ENCODE measurements at places on chromosomes 12 and 14.

- peak; percentile 2 for DNase-seq
Measured at GRCh38 chr14:52551696-52552062, 626 bp downstream of the TXNDC16 start.

- DNase-seq: no peak
Measured at GRCh38 chr12:22687361-22688076, 62.5 kb downstream of the ETNK1 start.

DNA sequence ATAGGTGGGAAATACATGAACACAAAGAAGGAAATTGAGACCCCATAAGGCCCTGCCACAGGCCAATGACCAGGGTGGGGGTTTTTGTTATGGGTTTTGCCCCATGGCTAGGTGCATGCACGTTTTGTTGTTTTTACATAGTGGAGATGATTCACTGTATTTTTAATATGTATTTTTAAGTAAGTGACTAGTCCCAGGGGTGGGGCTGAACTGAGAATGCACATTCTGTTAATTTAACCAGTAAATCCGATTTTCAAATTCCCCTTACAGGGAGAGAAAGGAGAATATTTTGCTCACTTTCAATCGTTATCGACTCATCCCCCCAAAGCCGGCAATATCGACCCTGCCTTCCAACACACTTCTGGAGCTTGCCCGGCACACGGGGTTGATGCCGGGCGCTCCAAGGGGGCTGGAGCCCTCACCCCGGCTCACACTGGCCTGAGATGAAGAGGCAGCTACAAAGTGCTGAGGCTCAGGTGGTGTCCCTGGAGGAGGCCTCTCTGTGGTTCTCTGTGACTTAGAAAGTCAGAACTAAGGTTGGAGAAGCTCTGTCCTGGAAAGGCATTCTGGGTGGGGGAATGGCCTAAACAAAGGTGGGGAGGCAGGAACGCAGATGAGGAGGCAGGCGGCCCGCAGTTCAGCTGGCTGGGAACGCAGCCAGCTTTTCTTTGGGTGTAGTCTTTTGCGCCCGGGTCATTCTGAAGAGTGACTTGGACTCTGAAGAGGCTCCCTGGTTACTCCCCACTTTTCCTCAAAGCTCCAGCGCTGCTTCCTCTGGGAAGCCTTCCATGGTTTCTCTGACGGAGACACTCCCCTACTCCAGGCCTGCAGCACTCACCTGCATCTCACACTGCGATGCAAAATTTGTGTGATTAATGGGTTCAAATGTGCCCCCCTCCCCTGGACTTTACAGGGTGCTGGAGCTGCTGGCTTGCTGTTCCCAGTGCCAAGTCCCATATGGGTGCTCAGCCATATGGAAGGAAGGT is 50.7 kb upstream of the DLK1 start:
- no peak for DNase-seq

- DNase-seq: no peak
Measured at GRCh38 chr12:113665457-113665856, 193.8 kb upstream of the LHX5 start.

- DNase-seq: no peak
Measured at GRCh38 chr12:117053050-117053400, 46.2 kb downstream of the TESC start.

DNA sequence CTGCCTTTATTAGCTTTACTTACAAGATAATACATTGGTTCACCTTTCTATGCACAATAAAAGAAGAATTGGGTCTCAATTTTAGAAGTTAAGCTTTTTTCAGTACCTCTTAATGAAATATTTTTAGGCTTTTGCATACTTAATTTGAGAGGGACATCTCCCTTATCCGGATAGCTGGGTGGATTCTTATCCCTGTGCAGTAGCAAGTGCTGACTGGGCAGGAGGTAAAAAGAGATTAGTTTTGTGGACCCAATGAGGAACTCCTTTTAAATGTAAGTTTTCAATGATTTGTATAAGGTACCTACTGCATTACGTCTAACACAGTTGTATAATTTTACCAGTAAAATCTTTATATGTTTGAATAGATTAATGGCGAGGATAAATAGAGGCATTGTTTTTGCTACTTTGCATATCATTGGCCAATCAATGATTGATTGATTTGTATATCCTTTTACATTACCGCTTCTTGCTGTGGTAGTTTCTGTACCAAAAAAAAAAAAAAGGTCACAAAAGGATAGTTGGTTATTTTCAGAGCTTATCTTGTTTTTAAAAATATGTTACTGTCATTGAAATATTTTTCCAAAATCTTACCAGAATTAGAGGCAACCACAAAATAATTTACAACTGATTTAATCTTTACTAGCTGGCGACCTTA is 2.2 kb downstream of the CPSF6 start:
- no peak for DNase-seq

DNA sequence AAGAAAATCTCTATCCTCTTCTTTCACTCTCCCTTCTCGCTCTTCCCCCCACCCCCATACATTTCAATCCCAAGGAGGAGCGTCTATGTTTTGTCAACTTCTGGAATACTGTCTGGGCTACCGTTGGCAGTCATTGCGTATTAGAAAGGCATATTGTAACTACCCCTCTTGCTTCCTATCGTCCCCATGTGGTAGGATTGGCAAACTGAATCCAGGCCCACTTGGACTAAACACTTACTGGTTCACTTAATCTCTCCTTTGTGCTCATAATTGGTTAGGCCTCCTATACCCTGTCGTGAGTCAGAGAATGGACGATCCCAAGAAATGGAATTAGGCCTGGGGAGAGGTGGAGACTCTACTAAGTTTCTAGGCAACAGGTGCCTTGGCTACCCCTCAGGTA is 68.8 kb upstream of the SLC8A3 start:
- no peak for DNase-seq

DNA sequence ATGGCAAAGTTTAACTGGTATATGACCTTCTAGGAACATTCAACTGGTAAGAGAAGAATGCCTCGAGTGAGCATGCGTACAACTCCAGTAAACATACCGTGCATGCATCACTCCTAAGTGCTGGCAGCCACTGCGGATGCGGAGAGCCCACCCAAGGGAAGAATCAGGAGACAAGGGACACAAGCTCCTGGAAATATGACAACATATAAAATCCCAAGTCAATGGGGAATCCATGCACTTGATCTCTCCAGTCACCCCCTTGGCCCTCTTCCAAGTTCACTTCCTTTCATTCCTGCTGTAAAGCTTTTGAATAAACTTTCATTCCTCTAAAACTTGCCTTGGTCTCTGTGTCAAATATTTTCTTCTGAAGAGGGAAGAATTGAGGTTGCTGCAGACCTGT is 168.7 kb upstream of the TMCC3 start:
- DNase-seq: no peak

DNA sequence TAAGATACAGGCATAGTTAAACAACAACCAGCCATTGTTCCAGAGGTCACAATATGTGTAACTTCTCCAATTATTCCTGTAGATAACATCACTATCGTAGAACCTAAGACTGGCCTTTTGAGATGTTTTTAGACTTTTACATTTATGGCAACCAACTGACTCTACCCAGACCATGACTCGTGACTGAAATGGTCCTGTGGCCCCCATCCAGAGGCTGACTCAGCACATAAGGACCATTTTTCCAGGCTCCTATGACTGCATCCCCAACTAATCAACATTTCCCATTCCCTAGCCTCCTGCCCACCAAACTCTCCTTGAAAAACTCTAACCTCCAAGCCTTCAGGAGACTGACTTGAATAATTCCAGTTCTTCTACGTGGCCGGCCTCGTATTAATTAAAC is 52.6 kb upstream of the NID2 start:
- no peak for DNase-seq

GRCh38 chr12:51254536-51254935 is 15.7 kb downstream of the SMAGP start:
- DNase-seq: no peak

DNA sequence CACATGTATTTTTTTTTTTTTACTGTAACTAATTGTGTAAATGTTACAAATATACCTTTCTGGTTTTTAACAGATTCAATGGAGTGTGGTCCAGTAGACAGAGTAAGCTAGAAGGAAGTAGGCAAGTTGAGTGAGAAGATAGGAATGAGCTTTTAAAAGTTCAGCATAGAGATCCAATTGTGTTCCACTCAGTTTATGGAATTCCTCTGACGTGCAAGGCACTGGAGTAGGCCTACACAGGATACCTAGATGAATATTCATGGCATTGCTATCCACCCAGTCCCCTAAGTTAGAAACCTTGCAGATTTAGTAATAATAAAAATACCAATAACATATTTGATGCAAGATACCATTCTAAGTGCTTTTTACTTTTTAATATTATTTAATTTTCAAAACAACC is 225.6 kb upstream of the ARID2 start:
- no peak for DNase-seq

- no peak for DNase-seq
Measured at GRCh38 chr12:95942101-95942523, 302 bp downstream of the CCDC38 start.

DNA sequence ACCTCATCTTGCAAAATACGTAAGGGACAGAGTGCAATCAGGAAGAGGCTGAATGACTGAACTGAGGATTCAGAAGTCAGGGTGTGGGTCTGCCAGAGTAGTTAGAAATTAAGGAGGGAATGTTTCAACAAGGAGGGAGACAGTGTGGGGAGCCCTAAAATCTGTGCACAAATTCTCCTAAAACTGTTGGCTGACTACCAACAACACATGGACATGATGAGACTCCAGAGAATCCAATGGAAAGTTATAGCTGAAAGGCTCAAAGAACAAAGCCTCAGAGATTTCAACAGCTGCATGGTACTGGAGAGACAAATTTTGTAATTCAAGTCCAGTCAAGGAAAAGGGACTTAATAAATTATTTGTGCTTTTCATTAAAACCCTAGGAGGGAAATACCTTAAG is 36.1 kb upstream of the NEDD1 start:
- no peak for DNase-seq

DNA sequence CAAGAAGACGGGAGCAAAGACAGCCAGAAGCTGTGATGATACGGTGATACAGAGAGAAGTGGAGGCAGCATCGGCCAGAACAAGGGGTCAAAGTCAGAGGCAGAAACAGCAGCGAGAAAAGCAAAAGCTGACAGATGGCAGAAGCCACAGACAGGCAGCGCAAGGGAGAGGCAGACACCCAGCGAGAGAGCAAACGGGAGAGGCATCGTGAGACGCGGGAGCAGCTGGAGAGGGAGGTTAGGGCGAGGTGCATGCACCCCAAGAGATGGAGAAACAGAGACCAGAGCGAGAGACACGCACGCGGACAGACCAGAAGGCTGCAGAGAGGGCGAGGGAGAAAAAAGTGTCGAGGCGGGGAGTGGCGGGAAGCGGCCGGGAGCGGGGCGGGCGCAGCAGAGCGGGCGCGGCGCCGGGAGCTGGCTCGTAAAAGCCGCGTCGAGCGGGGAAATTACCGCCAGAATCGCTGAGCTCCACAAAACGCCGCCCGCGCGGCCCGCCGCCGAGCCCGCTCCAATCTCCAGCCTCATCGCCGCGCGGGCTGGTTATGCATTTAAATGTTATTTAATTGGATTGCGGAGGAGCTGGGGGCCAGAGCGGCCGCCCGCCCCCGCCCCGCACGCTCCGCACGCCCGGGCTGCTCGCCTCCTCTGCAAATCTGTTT is 15.6 kb downstream of the SMUG1 start:
- peak; percentile 30 for DNase-seq

GRCh38 chr12:68267892-68268396 is 14.5 kb upstream of the IL22 start:
- DNase-seq: no peak

DNA sequence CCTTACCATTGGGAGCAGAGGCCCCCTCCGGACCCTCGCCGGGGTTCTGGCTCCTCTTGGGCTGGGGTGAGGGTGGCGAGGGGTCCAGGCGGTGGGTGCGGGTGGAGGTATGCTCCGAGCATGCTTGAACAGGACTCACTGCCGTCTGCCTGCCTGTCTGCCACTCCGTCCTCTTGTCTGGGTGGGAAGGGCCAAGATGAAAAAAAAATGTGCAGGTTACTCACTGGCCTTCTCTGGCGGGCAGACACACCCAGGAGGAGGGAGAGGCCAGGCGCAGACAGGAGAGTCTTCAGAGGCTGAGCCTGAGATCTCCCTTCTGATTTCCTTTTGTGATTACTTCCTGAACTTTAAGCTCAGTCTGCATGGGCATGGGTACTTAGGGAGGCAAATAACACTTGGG is 76.1 kb downstream of the STON2 start:
- DNase-seq: no peak

- DNase-seq: no peak
Measured at GRCh38 chr14:51053157-51053556, 41.7 kb downstream of the TRIM9 start.

DNA sequence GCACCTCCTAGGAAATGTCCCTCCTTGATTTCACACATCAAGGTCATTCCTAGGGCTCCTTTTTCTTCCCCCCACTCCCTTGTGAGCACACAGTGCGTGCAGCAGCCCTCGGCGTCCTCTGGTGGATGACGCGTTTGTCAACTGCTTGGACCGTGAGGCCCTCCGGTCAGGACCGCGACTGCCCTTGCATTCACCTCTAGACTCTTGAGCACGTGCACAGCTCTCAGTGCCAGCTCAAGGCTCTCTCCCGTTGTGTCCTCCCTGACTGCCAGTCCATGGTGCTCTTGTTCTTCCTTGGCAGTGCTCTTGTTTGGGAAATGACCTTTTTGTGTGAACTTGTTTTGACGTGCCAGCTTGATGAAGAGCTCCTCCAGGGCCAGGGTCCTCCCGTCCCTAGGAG is 67.9 kb downstream of the TSPAN9 start:
- no peak for DNase-seq

- DNase-seq: no peak
Measured at GRCh38 chr12:10121278-10121677, 8.7 kb downstream of the CLEC7A start.

DNA sequence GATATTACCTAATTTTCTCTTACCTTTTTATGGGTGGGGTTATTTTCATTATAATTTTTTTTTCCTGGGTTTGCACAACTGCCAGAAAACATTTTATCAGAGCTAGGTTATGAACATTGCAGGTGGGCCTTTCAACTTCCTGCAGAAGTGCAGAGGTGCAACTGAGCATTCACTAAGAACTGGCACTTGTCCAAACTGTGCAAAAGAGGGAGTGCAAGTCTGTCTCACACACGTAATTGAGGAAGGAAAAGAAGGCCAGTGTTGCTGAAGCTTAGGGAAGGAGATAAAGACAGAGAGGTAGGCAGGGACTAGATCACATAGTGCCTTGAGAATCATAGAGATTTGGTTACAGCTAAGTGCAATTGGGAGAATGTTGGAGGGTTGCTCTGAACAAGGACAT is 14.1 kb upstream of the AMN1 start:
- no peak for DNase-seq

GRCh38 chr14:69439521-69440270 is 41.2 kb downstream of the SLC39A9 start:
- no peak for DNase-seq

GRCh38 chr14:26938054-26938453 is 340.2 kb upstream of the NOVA1 start:
- no peak for DNase-seq

- no peak for DNase-seq
Measured at GRCh38 chr12:64526859-64527258, 74.9 kb downstream of the TBK1 start.
